Activated CD4-positive, alpha-beta T cell treated with anti-CD3 and anti-CD28 coated beads for 36 hours (primary cell): ENCODE measurements at places on chromosomes 12 and 14.

DNA sequence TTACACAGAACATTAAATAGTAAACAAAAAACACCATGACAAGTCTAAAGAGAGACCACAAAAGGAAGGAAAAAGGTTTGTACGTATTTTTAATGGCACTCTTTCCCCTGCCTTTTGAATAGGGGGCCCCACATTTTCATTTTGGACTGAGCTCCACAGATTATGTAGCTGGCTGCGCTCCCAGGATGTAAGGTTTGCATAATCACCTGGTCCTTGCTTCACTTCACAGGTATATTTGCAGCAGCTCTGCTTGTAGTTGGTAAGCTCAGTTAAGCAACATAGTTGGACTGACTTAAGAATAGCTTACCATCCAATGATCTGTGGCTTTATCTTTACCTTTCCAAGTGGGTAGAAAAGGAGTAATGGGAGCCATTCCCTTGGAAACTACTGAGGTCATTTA is 454.7 kb downstream of the APAF1 start:
- DNase-seq, result no peak
- H3K27me3 ChIP-seq, result peaks cover 2% of the 10 kb centered on the region
- no peaks in the 10 kb centered on the region for H3K36me3 ChIP-seq
- no peak overlapping the region for H3K4me3 ChIP-seq
- no peaks in the 10 kb centered on the region for H3K4me1 ChIP-seq

- DNase-seq, result peak; percentile 79
- peaks cover 18% of the 10 kb centered on the region for H3K4me1 ChIP-seq
- no peaks in the 10 kb centered on the region for H3K27me3 ChIP-seq
- H3K27ac ChIP-seq, result peak overlapping the region; percentile 90
These were observed 21.9 kb upstream of the PTGR2 start for GRCh38 chr14:73829526-73830431.

DNA sequence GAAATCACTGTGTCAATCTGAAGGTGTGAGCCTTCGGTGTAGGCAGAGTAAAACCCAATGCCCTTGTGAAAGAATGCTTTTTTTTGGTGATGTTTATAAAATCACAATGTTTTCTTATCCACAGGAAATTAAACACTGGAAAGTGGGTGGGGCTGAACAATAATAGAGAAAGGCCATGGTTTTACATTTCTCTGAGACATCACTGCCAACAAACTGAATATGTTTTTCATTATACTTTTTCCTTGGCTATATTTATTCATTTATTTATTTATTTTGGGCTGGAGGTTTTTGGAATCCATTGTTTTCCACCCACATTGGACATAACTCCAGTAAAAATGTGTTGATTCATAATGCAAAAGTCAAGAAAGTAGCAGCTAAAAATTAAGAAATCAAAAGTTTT is 16.9 kb downstream of the LRRK2 start:
- no peak overlapping the region for H3K4me3 ChIP-seq
- no peaks in the 10 kb centered on the region for H3K4me1 ChIP-seq
- H3K36me3 ChIP-seq, result no peaks in the 10 kb centered on the region
- no peak overlapping the region for H3K27ac ChIP-seq
- H3K27me3 ChIP-seq, result no peaks in the 10 kb centered on the region

GRCh38 chr14:50619569-50620141 is 48.5 kb downstream of the SAV1 start:
- no peak for DNase-seq
- H3K27me3 ChIP-seq, result no peaks in the 10 kb centered on the region
- H3K27ac ChIP-seq, result no peak overlapping the region
- H3K4me3 ChIP-seq, result no peak overlapping the region
- H3K4me1 ChIP-seq, result no peaks in the 10 kb centered on the region

DNA sequence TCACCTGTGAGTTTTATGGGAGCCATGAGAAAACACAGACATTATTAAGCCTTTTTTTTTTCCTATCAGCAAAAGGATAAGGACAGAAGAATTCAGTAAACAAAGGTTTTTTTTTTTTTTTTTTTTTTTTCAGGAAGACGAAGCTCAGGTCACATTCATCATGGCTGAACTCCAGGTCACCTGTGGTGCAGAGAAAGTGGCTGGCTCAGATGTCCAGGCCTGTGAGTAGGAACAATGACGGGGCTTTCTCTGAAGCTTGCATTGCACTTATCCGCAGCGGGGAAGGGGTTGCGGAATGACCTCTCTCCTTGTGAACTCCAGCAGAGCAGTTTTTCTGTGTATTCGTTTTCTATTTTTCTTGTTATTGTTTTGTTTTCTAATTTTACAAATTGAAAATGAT is 759.6 kb upstream of the TMEM132C start:
- DNase-seq, result no peak
- H3K4me3 ChIP-seq, result no peak overlapping the region
- no peaks in the 10 kb centered on the region for H3K36me3 ChIP-seq
- peaks cover 3% of the 10 kb centered on the region for H3K27me3 ChIP-seq
- H3K4me1 ChIP-seq, result no peaks in the 10 kb centered on the region
- no peak overlapping the region for H3K27ac ChIP-seq

GRCh38 chr12:111887926-111888745 is 46.1 kb downstream of the MAPKAPK5 start:
- H3K4me1 ChIP-seq, result no peaks in the 10 kb centered on the region
- H3K4me3 ChIP-seq, result no peak overlapping the region
- no peak overlapping the region for H3K27ac ChIP-seq

DNA sequence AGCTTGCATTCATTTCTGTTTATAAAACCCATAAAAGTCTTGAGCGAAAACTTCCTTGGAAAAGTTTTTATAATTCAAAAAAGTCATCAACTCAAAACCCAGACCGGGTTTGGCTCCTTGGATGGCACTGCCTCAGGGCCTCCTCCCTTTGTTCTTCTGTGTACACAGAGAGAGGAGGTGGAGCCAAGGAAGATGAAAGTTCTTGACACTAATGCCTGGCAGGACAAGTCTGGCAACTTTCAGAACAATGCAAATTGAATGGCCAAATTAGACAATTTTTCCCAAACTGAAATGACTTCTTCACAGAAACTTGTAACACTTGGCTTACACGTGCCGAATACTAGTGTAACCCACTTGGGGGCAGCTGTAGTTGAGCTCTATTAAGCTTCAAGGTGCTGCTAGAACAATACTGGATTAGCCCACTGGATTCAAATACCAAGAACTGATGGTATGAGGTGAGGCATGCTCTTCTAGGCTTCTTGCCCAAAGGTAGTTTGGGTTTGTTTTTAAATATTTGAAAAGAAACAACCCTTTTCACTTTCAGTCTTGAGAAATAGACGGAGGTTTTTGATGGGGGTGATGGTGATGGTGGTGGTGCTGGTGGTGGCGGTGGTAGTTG is 86.6 kb upstream of the FRMD6 start:
- no peak overlapping the region for H3K4me3 ChIP-seq
- H3K36me3 ChIP-seq, result no peaks in the 10 kb centered on the region
- H3K27me3 ChIP-seq, result peaks cover 3% of the 10 kb centered on the region
- no peak overlapping the region for H3K27ac ChIP-seq
- H3K4me1 ChIP-seq, result peaks cover 18% of the 10 kb centered on the region

GRCh38 chr12:11071414-11071813 is 9.3 kb upstream of the TAS2R46 start:
- H3K27me3 ChIP-seq, result no peaks in the 10 kb centered on the region
- no peak overlapping the region for H3K27ac ChIP-seq
- peaks cover 25% of the 10 kb centered on the region for H3K4me1 ChIP-seq
- DNase-seq, result no peak
- H3K36me3 ChIP-seq, result peaks cover 22% of the 10 kb centered on the region

GRCh38 chr12:27133022-27133590 is 50.7 kb upstream of the C12orf71 start:
- H3K27ac ChIP-seq, result no peak overlapping the region
- no peaks in the 10 kb centered on the region for H3K27me3 ChIP-seq
- peaks cover 7% of the 10 kb centered on the region for H3K36me3 ChIP-seq
- H3K4me1 ChIP-seq, result no peaks in the 10 kb centered on the region
- DNase-seq, result no peak
- no peak overlapping the region for H3K4me3 ChIP-seq

DNA sequence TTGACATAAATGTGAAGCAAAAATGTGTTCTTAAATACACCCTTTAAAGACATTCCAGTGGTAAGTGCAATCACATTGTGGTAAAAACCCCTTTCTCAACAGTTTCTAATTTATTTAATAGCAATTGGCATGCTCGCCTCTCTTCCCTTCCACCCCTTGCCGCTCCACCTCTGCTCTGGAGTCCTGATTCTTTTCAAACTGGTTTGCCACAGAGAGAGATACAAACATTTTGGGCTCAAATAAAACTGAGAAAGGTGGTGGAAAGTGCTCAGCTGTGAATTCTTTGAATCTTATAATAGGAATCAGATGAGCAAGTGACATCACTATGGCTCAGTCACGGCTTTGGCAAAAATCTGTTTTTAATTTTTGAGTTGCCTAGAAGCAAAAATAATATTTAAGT is 993.9 kb downstream of the GALC start:
- H3K4me3 ChIP-seq, result no peak overlapping the region
- H3K27me3 ChIP-seq, result no peaks in the 10 kb centered on the region
- H3K36me3 ChIP-seq, result no peaks in the 10 kb centered on the region
- no peak overlapping the region for H3K27ac ChIP-seq
- no peak for DNase-seq

DNA sequence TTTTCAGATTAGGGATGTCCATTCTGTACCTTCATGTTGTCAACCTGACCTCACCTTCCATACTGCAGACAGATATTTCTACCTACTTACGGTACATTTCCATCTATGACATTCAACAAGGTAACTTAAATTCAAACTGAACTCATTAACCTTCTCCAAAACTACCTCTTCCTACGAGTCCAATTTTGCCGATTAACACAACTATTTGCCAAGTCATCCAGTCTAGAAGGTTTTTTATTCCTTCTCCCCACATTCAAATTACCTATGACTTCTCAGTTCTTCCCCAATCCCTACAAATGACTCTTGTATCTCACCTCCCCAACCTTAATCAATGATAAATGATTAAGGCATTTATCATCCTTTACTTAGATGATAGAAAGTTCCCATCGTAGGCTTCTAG is 23.6 kb downstream of the SPTSSA start:
- DNase-seq, result no peak
- H3K27ac ChIP-seq, result no peak overlapping the region
- no peaks in the 10 kb centered on the region for H3K27me3 ChIP-seq
- no peaks in the 10 kb centered on the region for H3K4me1 ChIP-seq
- H3K36me3 ChIP-seq, result no peaks in the 10 kb centered on the region

DNA sequence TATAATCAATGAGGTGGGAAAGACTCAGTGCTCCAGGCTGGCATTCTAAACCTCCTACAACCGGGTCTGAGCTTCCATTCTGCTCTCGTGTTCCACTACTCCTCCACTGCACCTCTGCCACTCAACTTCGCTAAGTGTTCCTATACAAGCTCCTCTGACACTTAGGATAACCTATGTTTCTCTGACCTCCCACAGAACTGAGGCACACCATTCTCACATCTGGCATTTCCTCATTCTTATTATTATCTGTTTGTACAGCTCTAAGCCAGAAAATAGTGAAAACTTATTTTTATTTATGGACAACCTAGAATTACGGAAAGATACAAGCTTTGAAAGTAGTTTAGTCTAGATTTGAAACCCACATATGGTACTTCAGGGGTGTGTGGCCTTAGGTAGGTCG is 127.0 kb downstream of the MED13L start:
- H3K36me3 ChIP-seq, result no peaks in the 10 kb centered on the region
- H3K4me3 ChIP-seq, result no peak overlapping the region
- no peak for DNase-seq
- H3K27me3 ChIP-seq, result no peaks in the 10 kb centered on the region
- peaks cover 56% of the 10 kb centered on the region for H3K4me1 ChIP-seq

GRCh38 chr12:15774819-15775218 is 14.4 kb downstream of the EPS8 start:
- DNase-seq, result no peak
- no peak overlapping the region for H3K27ac ChIP-seq
- no peaks in the 10 kb centered on the region for H3K4me1 ChIP-seq
- peaks cover 13% of the 10 kb centered on the region for H3K27me3 ChIP-seq
- H3K4me3 ChIP-seq, result no peak overlapping the region

DNA sequence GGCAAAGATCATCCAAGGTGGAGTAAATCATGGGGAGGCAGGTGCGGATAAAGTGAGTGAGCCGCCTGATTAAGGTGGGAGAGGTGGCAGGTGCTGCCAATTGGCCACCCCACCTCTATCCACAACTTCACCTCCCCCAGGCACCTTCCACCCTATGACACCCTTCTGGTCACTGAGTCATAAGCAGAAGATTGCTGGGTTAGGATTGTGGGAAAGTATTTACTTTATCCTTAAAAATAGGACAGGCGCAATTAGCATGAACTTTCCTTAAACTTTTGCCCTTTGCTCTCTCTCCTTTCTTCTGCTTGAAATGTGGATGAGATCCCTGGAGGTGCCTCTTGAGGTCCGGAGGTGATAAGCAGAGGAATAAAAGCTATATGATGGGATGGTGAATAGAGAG is 14.9 kb upstream of the BMP4 start:
- DNase-seq, result no peak
- H3K4me1 ChIP-seq, result no peaks in the 10 kb centered on the region

GRCh38 chr14:51744372-51745130 is 92.8 kb downstream of the FRMD6 start:
- no peak overlapping the region for H3K27ac ChIP-seq
- no peaks in the 10 kb centered on the region for H3K4me1 ChIP-seq
- DNase-seq, result peak; percentile 57
- H3K27me3 ChIP-seq, result peaks cover 2% of the 10 kb centered on the region
- no peak overlapping the region for H3K4me3 ChIP-seq

DNA sequence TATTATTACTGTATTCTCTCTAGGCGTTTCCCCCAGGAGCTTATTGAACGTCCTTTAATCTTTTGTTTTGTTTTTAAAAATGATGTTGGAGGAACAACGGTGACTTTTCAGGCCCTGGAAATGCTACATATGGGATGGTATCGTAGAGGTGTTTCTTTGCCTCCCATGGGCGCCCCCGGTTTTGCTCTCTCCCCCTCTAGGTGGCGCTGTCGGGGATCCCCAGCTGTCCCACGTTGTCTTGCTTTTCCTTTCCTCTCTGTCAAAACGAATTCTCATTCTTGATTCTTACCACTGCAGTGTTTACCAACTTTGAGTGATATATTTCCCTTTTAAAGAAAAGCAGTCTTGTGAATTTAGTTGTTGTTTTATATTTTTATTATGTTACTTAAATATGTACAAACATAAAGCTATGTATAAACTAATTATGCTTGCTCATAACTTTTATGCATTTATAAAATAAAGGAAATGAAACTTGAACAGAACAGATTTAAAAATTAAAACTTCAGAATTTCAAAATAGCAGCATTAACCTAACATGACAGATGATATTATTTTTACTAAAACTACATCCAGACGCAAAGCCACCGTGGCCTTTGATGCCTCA is 171.9 kb downstream of the RGS6 start:
- no peak overlapping the region for H3K4me3 ChIP-seq
- H3K4me1 ChIP-seq, result no peaks in the 10 kb centered on the region
- peaks cover 7% of the 10 kb centered on the region for H3K27me3 ChIP-seq

DNA sequence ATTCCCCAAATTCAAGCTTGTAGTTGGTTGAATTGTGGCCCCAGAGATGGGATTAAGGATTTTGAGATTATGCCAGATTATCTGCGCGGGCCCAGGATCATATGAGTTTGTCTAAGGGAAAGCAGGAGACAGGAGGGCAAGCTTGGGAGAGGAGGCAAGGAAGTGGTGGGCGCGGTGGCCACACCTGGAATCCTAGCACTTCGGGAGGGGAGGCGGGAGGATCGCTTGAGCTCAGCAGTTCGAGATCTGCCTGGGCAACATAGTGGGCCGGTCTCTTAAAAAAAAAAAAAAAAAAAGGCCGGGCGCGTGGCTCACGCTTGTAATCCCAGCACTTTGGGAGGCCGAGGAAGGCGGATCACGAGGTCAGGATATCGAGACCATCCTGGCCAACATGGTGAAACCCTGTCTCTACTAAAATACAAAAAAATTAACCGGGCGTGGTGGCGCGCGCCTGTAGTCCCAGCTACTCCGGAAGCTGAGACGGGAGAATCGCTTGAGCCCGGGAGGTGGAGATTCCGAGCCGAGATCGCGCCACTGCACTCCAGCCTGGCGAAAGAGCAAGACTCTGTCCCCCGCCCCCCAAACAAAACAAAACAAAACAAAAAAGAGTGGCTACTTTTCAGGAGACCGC is 881 bp upstream of the PUS1 start:
- peak; percentile 52 for DNase-seq
- peaks cover 25% of the 10 kb centered on the region for H3K4me1 ChIP-seq
- H3K27me3 ChIP-seq, result no peaks in the 10 kb centered on the region
- H3K4me3 ChIP-seq, result peak overlapping the region; percentile 97
